ENCODE measurements at places on chromosomes 1 and 21.

- no peak for DNase-seq
Measured at GRCh38 chr1:7478809-7479499, 292.1 kb upstream of the VAMP3 start.

- no peak for DNase-seq
Measured at GRCh38 chr21:44700101-44701022, 3.4 kb downstream of the KRTAP10-12 start.

DNA sequence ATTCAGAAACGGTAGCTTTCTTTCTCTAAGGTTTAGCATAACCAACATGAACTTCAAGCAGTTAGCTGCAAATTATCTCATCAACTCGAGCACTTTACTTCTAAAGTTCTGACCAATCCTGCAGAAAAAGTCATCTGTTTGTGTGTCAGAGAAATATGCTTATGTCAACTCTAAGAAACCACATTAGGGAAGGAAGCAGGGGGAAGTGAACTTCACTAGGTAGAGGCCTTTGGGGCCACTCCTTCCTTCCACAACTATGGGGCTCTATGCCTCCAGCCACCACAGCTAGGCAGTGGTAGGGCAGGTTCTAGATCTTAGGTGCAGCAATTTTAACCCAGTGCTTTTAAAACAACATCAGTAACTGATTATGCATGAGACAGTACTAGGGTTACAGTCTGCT is 375.9 kb downstream of the DSCAM start:
- DNase-seq, result no peak

- DNase-seq, result no peak
Measured at GRCh38 chr1:91883470-91883869, 2.5 kb downstream of the TGFBR3 start.

DNA sequence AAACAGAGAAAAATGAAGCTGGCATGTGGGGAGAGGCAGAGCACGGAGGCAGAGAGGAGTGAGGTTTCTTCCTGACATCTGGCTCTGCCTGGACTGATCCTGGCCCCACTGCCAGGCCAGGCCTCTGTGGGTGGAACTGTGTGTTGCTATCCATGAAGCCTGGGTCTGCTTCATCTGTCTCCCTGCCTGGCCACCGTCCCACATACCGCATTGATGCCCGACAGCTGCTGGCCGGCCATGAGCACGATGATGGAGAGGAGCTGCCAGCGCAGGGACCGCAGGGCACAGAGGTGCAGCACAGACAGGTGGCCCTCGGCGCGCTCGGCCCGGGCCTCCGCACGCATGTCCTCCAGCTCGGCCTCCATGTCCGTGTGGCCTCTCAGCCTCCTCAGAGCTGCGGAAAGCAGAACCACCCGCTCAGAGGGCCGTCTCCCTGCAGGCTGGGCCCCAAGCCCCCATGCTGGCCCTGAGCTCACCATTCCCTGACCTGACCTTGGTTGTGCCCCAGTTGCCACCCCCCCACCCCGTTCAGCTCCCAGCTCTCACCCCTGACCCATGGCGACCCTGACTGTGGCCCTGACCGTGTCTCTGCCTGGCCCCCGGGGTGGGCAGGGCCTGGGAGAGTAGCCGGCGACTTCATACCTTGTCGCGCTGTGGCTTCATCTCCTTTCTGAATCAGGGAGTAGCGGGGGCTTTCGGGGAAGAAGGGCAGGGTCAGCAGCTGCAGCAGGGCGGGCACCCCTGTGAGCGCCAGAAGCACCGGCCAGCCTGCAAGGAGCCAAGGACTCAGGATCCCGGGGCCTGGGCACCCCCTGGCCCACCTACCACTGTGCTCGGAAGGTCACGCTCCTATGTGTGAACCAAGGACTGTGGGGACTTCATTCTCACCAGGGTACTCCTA is 11.5 kb downstream of the SLC2A7 start:
- DNase-seq, result no peak

DNA sequence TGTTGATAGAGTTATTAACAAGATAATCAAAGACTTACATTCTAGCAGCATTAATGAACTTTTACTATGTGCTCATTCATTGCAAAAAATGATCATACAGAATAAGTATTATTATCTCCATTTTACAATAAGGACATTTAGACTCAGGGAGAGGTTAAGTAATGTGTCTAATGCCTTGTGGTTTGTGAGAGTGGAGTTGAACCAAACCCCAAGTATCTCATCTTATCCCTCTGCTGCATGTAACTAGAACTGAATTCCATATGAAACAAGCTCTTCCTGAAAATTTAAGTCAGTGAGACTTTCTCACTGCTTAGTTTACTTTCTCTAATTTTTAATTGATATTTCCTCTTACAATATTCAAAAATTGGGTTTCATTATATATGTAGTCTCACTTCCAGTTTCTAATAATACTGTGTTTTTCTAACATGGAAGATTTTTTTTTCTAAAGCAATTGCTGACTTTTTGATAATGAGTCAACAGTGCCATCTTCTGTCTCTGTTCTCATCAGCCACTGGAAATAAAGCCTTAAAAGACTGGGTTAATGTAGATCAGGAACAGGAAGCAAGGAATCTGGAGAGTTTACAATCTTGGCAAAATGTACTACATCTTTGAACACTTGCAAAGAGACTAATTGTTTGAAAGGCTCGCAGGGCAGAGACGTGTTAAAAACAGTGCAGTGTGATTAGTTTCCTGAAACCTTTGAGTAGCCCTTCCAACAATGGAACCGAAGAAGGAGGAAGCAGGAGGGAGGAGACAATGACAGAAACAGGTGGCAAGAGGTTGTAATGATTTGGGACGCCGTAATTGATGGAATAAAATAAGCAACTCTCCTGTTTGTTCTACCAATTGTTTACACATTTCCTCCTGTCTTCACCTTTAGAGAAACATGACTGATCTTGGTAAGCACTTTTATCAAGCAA is 567.6 kb downstream of the MRPL39 start:
- no peak for DNase-seq

DNA sequence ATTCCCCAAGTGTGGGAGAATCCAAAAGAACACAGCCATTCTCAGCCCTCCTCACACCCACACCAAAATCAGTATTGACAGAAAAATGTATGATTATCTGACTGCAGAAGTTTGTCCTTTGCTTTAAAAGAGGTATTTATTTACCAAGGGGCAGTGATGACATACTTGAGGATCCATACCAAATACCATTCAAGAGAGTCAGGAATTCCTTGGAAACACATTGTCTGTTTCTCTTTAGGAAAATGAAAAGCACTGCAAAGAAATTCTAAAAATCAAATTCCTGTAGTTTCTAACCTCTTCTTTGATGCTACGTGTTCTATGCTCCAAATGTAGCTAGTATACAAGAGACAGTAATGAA is 509.6 kb upstream of the CXADR start:
- DNase-seq, result no peak

DNA sequence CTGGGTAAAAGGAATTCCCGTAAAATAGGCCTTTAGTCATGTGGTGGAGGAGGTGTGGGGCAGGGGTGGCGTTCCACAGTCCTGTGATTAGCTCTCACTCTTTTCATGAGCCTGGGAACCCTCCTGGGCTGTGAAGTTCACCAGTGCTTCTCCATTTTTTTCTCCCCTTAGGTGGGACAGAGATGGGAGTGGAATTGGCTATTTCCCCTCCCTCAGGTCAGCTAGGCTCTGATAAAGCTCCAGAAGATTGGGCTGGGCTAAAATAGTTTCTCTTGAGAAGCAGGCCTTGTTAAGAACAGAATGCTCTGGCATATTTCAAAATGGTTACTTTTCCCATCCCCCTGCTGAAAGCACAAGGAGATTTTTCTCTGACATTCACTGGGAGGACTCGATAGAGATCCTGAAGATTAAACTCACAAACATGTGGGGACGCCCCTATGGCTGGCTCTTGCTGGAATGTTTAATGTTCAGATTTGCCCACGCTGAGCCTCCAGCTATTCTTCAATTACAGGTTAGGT is 33.4 kb upstream of the SLC2A1 start:
- DNase-seq, result no peak

DNA sequence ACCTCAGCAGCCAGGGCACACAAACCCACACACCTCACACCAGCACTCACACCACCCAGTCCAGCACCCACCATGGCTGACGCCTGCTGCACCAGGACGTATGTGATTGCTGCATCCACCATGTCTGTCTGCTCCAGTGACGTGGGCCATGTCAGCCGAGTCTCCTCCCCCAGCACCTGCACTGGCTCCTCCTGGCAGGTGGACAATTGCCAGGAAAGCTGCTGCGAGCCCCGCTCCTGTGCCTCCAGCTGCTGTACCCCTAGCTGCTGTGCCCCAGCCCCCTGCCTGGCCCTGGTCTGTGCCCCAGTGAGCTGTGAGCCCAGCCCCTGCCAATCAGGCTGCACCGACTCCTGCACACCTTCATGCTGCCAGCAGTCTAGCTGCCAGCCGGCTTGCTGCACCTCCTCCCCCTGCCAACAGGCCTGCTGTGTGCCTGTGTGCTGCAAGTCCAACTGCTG is at the start of gene KRTAP10-8:
KRTAP10-8 (plus strand) TSS at position 51 of the 458 bp plus-strand sequence; CDS start at position 73, 22 bp downstream.
- DNase-seq, result no peak
